SK-N-SH treated with all-trans-retinoic acid at 6 μM for 48 hours (cell line): ENCODE measurements at places on chromosomes 12 and 14.

- no peak for ATAC-seq
These were observed 286.7 kb upstream of the GRIP1 start for GRCh38 chr12:66965621-66966020.

- ATAC-seq, result no peak
These were observed 50.5 kb downstream of the CRY1 start for GRCh38 chr12:107042801-107043200.

DNA sequence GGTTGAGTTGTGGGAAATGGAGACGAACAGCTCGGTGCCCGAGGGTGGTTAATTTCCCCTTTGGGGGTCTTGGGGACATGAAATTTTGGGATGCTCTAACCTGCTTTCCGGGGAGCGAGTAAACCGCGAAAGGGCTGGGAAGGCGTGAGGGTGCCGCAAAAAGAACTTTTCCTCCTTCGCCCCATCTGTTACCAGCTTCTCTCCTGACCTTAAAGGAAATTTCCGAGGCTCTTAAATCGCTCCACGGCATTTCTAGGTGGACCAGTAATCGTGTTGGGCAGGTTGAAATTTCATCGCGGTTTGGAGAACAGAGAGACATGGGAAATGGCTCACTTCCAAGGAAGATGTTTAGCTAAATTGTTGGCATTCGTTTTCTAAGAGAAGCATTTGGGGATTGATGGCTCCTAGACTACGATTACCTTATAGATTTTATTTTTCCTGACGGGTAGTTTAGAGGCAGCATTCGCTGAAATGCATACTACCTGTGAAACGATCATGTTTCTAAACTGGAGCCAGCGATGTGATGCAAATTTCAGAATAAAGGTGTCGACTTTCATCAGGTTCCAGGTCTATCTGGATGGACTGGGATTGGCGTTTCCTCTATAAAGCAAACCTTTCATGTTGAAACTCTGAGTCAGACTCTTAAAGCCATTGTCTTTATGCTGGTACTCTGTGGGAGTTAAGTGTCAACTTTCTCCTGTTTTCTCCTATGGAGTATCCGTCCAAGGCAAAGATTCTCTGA, 414.5 kb downstream of the PCNX1 start:
- peak; percentile 12; the same call in 2 of the 3 replicates for ATAC-seq

- ATAC-seq, result no peak
These were observed 75.9 kb downstream of the BBS10 start for GRCh38 chr12:76272287-76272686.

DNA sequence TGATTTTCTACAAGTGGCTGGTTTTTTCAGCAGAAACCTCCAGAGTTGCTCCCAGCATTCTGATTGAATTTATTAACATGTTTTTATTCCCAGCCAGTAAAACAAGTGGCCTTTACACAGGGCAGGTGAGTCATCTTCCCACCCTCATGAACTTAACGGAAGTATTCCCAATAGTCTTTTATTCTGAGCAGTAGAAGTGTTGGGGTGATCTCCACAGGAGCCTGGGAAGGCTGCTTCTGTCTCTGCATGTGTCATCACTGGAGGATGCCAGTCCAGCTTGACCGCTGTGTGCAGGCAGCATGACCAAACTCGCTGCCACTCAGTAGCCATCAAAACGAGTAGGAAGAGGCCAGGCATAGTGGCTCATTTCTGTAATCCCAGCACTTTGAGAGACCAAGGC, 13.4 kb upstream of the DNAH10 start:
- no peak for ATAC-seq

- ATAC-seq, result no peak
These were observed 19.1 kb downstream of the AMDHD1 start for GRCh38 chr12:95962222-95962621.

- no peak for ATAC-seq
These were observed 8.8 kb upstream of the LRRK2 start for GRCh38 chr12:40215982-40216381.

GRCh38 chr14:35740215-35740614, 68.9 kb downstream of the RALGAPA1 start:
- ATAC-seq, result no peak

DNA sequence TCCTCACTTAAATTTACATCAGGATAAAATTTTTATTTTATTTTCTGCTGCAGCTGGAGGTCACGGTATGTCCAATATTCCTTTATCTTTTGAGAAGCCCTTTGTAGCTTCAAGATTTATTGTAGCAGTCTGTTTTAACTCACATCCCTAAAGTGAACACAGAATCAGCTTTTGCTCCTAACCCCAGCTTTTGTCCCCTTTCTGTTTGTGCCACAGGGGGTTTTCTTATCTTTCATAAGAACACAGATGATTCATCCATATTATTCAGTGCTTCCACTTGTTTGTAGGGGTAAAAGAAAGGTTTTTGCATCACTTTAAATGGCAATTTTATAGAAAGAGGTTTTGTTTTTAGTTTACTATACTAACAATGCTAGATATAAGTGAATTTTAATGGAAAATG, 21.8 kb upstream of the PIK3C2G start:
- no peak for ATAC-seq

DNA sequence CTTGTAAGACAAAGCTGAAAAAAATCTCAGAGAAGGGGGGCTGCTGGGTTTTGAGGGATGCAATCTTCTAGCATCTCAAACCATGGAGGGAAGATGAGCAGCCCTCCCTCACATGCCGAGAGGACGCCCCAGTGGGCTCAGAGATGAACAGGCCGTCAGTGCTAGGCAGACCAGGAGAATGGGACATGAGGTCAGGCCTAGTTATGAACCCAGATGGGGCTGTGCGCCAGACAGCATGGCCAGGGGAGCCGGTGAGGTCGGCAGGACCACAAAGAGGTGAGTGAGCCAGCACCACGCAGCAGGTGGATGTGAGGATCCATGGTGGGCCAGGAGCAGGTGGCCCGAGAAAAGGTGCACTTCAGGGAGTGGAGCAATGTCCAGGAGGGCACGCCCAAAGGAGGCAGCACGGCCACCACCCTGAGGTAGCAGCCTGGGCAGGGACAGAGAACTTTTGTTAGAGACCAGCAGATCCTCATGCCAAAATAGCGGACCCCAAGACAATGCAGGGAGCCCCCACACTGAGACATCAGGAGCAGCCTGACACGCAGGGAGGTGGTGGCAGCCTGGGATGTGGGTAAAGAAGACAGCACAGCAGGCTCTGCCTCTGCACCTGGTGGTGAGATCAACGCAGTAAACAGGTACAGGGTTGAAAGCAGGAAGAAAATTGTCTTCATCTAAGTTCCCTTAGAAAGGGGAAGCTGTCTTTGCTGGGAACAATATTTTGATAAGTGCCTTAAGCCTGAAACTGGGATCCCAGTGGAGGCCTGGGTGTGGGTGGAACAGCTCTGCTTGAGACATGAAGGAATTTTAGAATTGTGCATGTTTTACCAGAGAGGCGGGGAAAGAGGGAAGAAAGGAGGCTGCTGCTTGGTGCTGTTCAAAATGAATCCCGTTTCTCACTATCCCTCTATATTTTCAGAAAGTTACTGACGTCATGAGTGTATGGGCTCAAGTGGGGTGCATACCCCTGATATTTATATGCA, 17.8 kb upstream of the MCRS1 start:
- no peak for ATAC-seq

DNA sequence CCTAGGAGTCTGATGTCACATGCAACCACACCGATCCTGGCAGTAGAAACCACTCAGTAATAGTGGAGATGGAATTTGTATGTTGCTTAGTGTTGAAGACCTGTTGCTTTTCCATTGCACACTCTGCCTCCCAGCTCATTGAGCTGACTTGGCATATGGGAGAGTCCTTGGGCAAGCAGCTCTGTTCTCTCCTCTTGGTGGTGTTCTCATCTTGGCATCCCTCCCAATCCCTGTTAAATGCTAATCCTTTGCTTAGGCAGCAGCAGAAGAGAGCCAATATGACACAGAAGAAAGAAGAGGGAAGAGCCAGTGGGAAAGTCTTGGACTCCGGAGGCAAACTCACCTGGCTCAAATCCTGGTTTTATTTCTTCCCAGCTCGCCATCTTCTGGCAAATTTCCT, 178.0 kb upstream of the CAND1 start:
- ATAC-seq, result no peak

DNA sequence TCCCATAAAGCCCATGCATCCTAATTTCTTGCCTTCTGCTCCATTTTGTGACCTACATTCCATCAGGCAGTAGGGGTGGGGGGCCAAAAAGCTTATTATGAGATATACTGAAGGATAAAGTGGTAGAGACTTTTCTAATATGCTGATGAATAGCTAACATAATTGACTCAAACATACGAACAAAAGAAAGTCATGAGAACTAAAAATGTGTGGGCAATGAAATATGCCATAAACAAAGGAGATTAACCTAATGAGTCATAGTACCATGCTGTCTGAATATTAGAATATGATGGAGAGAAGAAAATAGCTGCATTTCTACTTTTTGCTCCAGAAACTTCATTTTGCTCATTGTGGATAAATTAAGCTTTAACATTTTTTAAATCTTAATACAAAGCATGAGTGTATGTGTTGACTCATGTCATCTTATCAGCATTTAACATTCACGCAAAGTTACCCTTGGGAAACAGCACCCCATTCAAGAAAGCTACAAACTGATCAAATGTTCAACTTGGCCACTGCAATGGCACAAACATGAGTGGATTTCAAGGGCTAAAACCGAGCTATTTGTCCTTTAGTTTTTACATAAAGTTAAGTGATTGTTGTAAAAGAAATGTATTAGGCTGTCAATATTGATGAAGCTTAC, 64.0 kb upstream of the DIO2 start:
- ATAC-seq, result peak; percentile 82

GRCh38 chr14:106511006-106511799, 984.8 kb downstream of the TMEM121 start:
- ATAC-seq, result no peak

DNA sequence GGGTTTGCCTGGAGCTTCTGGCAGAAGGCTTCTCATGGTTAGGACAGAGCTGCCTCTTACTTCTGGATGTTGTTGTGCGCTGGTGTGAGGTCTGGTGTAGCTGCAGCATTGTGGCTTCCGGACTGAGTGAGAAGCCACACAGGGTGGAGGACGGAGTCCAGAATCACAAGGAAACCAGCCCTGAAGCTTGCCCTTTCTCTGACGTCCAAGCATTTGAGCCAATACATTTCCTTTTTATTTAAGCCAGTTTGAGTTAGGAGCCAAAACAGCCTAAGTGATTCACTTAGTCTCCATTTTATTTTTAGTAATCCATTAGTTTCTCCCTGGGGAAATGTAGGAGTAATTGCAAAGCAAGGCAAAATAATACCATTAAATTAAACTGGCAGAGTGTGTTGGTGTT, 402.4 kb upstream of the RGS6 start:
- ATAC-seq, result no peak

DNA sequence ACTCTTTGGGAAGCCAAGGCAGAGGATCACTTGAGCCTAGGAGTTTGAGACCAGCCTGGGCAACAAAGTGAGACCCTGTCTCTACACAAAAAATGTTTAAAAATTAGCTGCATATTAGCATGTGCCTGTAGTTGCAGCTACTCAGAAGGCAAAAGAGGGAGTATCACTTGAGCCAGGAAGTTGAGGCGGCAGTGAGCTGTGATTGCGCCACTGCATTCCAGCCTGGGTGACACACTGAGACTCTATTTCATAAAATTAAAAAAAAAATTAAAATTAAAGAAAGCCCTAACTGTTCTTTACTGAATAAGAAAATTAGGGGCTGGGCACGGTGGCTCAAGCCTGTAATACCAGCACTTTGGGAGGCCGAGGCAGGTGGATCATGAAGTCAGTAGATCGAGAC, 27.0 kb downstream of the SENP1 start:
- ATAC-seq, result no peak

GRCh38 chr14:54784657-54785056, 118.0 kb downstream of the GCH1 start:
- peak; percentile 14; the same call in 1 of the 3 replicates for ATAC-seq

DNA sequence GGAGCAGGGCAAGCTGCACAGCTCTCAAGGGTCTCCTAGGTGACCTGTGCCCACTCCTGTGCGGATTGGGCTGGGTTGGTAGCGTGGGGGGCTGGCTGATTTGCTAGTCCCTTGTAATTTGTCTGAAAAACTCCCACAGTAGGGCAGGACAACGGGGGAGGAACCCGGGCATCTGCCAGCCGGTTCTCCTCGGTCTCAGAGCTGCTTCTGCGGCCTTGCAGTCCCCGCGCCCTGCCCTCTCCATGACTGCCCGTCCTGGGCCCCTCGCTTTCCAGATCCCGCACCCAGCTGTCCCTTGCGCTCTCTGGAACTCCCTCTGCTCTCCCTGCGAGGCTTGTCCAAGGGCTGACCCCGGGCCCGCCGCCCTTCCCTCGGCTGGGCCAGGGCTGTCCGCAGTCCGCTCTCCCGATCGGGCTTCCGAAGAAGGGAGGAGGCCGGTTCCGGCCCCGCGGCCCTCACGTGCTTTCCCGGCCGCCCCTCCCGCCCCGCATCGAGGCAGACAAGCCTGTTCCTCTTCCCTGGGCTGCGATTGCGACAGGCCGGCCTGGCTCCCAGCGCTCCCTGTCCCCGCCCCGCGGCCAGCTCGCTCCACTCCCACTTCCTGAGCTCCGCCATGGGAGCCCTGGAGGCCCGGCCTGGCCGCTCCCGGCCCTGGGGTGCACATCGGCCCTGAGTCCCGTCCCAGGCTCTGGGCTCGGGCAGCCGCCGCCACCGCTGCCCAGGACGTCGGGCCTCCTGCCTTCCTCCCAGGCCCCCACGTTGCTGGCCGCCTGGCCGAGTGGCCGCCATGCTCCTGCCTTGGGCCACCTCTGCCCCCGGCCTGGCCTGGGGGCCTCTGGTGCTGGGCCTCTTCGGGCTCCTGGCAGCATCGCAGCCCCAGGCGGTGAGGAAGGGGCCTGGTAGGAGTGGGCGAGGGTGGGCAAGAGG, at the start of gene LTBR:
TSS of gene LTBR (plus strand) at position 591 of the 927 bp plus-strand sequence. CDS start at position 788, 197 bp downstream.
- ATAC-seq, result no peak

DNA sequence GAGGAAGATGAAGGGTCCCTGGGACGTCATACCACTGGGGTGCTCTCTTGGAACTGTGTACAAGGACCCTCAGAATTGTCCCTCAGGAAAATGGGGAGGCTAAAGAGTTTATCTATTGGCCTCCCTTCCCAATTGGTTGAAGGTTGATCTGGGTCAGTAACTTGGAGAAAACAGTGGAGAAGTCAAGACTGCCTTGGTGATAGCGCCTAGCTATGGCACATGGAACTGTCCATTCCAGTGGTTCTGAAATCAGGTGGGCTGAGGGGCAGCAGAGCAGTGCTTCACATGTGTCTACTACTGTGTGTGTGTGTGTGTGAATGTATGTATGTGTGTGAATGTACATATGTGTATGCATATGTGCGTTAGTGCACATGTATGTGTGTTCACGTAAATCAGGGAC, 316.1 kb downstream of the AACS start:
- ATAC-seq, result no peak

- peak; percentile 78 for ATAC-seq
These were observed 119.4 kb downstream of the KTN1 start for GRCh38 chr14:55699131-55700057.
